ENCODE measurements at places on chromosomes 3 and 15. TPM values are rescaled to one million over a fixed set of nuclear protein-coding genes. Genes with fewer than 3 reads are reported as not detected.

GRCh38 chr3:19063936-19064335, 84.4 kb upstream of the KCNH8 start:
- no peak for DNase-seq

- DNase-seq = no peak
Observed at GRCh38 chr3:122560680-122561079, 3.4 kb downstream of the PARP9 start.

DNA sequence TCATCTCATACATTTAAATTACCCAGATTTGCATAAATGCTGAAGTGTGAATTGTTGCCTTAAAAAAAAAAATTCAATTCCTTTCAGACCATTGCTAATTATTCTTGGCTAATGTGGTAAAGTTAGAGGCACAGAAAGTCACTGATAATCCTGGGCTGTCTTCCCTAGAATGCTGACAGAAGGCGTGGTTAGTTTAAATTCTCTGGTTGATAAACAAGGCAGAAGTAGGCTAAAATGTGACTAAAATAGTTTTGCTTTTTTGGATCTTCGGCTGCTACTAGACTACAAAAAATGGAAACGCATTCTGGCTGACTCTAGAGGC, 193.7 kb downstream of the OTOL1 start:
- DNase-seq = no peak

DNA sequence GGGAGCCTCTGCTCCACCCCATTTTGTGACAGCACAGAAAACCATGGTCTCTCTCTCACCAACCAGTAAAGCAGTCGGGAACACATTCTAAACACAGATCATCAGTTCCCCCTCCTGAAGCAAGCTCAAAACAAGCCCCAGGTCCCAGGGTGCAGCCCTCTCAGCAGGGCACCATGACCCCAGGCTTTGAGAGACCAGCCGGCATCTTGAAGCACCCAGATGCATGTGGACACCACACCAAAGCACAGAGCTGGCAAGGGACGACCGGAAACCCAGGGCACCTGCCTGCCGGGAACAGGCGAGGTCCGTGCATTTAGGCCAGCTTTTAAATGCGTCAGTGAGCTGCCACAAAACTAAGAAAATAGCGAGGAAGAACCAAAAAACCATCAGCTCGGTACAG, 103.2 kb upstream of the IQSEC1 start:
- DNase-seq = no peak

DNA sequence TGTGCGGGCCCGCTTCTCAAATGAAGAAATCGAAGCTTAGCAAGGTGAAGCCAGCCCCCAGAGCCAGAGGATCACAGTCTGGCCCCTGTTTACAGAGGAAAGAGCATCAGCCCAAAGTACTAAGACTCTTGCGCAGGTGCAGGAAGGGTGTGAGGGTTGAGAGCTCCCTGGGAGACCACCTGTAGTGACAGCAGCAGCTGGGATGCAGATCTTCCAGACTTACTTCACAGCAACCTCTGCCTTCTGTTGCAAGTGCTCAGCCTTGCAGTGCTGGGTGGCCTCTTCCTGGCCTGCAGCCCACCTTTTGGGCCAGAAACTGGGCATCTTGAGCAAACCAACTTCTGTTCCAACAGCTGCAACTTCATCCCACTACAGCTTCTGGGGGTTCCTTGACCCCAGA, 19.7 kb downstream of the SPATA12 start:
- DNase-seq = no peak

The CILP gene
- not detected for total RNA-seq
